Left colon (tissue), 2 donors: ENCODE measurements at places on chromosomes 12 and 14. TPM values are rescaled to one million over a fixed set of nuclear protein-coding genes. Genes with fewer than 3 reads are reported as not detected.

CATSPERB gene
- total RNA-seq, result 3.9 TPM

ANKRD33 gene
- total RNA-seq, result not detected

TBX3 gene
- total RNA-seq, result 10.6 TPM

DNA sequence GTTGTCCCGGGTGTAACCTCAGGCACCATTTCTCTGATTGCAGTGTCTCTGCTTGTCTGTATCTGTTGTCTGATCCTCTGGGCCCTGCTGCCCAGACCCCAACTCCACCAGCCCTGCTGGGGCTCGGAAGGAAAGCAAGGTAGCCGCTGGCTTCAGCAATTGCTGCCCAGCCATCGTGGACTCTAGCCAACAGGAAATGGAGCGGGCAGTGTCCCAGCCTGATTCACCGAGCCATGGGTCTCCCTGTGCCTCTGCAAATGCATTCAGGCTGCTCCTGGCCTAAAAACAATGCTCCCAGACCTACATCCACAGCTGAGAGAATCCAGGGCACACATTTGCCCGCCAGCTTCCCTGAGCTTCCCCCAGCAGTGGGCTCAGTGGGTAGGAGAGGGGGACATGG is 9.2 kb downstream of the TUNAR start:
- DNase-seq, result no peak

GRCh38 chr12:113769305-113769704 is 196.8 kb downstream of the RBM19 start:
- no peak for DNase-seq

- DNase-seq, result no peak
Observed at GRCh38 chr14:101457936-101458740, 103.2 kb upstream of the DIO3 start.

GRCh38 chr12:50699940-50700339 is 64.0 kb upstream of the ATF1 start:
- no peak for DNase-seq

DNA sequence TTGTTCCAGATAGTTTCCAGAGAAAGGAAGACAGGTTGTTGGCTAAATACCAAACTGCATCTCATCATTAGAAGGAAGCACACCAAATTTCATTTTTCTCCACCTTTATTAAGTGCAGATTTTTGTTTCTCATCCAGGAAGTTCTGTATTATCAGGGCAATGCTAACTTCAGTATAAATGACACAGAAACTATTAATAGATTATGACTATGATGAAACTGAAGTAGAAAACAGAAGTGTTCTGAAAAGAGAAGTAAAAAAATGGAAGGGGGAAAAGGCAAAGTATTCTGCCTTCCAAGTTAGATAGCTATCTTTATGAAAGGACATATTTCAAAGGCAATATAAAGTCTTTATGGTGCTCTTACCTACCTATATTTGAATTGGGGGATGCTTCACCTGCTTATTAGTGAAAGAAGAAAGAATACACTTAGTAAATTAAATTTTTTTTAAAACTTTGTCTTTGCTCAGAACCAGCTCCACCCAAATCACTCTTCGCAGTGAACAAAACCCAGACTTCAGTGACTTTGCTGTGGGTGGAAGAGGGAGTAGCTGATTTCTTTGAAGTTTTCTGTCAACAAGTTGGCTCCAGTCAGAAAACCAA is 223.9 kb downstream of the PTPRO start:
- no peak for DNase-seq

- no peak for DNase-seq
Observed at GRCh38 chr14:48748151-48748675, 838.0 kb downstream of the RPS29 start.
